Heart right ventricle (tissue), 16 donors: ENCODE measurements at places on chromosomes 12 and 14. TPM values are rescaled to one million over a fixed set of nuclear protein-coding genes. Genes with fewer than 3 reads are reported as not detected.

GRCh38 chr12:103930787-103931735 lies 851 bp downstream of the HSP90B1 start:
- peak overlapping the region; percentile 88 for H3K4me3 ChIP-seq
- no peaks in the 10 kb centered on the region for H3K36me3 ChIP-seq
- H3K4me1 ChIP-seq, result peaks cover 48% of the 10 kb centered on the region
- H3K27me3 ChIP-seq, result no peaks in the 10 kb centered on the region
- DNase-seq, result peak; percentile 38
- peak overlapping the region; percentile 90 for H3K27ac ChIP-seq

DNA sequence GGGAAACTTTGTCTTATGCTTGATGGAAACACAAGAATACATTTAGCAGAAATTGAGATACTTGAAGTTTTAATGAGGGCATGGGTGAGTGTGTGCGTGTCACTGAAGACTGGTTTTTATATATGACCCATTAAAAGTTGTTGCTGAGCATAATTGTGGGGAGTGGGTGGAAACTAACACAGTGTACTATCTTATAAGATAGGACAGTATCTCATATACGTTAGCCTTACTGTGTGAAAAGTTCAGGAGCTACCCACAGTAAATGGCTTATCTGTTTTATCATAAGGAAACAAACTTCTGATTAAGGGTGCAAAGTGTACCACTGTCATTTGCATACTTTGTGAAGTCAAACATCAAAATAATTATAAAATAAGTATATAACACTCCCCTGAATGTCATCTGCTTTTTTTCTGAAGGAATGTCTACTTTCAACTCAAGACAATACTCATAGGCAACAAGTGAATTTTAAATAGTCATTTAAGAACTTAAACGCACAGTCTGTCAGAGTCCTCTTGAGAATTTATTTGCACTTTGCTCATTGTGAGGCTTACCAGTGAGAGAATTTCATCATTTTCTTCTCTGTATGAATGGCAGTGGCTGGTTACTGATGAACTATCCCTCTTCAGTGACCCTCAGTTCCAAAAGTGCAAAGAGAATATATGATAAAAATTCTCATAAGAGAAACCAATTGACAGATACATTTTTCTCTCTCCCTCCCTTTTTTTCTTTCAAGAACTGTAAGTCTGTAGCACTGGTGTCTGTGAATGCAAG lies 4.2 kb downstream of the PDE3A start:
- no peak for DNase-seq
- peak overlapping the region; percentile 79 for H3K4me3 ChIP-seq
- peaks cover 56% of the 10 kb centered on the region for H3K27me3 ChIP-seq
- no peaks in the 10 kb centered on the region for H3K36me3 ChIP-seq

- H3K36me3 ChIP-seq, result no peaks in the 10 kb centered on the region
- peaks cover 6% of the 10 kb centered on the region for H3K4me1 ChIP-seq
- H3K27ac ChIP-seq, result no peak overlapping the region
- H3K4me3 ChIP-seq, result no peak overlapping the region
Measured at GRCh38 chr14:92848887-92849286, 54.8 kb downstream of the GOLGA5 start.

The GPR65 gene
- 0.30 TPM for total RNA-seq

- no peaks in the 10 kb centered on the region for H3K36me3 ChIP-seq
- no peak overlapping the region for H3K27ac ChIP-seq
- no peak overlapping the region for H3K4me3 ChIP-seq
- no peak for DNase-seq
Measured at GRCh38 chr12:76704693-76705092, 59.2 kb upstream of the ZDHHC17 start.

The WNT1 gene
- not detected for total RNA-seq

The A2ML1 gene
- total RNA-seq, result not detected

DNA sequence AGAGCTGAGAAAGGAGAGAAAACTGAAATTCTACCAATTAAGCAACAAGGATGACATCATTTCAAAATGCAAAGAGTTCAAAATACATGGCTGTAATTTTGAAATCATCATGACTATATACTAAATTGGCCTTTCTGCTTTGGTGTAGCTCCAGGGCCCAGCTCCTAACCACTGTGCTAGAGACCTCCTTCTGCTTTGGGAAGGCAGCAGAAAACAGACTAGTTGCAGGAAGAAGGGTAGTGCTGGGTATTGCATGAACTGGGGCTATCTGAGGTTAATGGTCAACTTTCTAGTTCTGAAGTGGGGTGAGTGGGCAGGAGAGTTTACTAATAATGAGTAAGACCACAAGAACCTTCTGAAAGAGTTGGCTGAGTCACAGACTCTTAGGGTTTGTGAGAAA lies 66.2 kb downstream of the PTGER2 start:
- peaks cover 5% of the 10 kb centered on the region for H3K27me3 ChIP-seq
- no peaks in the 10 kb centered on the region for H3K36me3 ChIP-seq
- no peak for DNase-seq
